ENCODE measurements at places on chromosomes 13 and 19.
A peak's percentile ranks its signal among the peaks of the same experiment; 100 is the strongest.

GRCh38 chr13:73835138-73835721 is 299.0 kb downstream of the KLF12 start:
- DNase-seq: no peak

- DNase-seq: no peak
Measured at GRCh38 chr13:103895835-103896531, 829.8 kb upstream of the SLC10A2 start.

DNA sequence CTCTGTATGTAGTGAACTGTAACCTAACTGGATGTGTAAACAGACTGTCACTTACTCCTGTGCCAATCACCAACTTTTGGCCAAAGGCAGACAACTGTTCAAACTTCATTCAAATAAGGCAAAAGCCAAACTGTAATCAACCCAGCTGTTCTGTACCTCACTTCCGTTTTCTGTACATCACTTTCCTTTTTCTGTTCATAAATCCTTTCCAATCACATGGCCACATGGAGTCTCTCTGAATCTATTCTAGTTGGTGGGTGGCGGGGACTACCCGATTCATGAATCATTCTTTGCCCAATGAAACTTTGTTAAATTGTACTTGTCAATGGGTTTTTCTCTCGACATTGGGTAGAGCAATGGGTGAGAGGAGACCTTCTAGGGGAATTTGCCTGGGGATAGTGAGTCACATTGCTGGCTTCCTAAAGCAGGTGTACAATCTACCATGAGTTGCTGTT is 178.3 kb upstream of the RFC3 start:
- no peak for DNase-seq

DNA sequence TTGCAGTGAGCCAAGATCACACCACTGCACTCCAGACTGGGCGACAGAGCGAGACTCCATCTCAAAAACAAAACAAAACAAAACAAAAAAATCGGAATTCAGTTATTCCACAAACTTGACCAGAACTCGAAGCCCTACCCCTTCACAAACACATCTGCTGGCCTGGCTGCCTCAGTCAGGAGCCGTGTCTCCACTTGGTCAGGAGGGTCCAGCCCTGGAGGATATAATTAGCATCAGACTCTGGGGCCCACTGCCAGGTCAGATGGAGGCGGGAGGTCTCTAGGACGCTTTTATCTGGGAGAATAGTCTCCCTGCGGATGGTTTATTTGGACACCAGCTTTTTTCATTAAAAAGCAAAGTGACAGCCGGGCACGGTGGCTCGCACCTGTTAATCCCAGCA is 8.0 kb downstream of the ELL start:
- DNase-seq: no peak

- no peak for DNase-seq
Measured at GRCh38 chr19:18738961-18739690, 52.0 kb downstream of the COMP start.

- DNase-seq: no peak
Measured at GRCh38 chr13:62356977-62357376, 941.3 kb upstream of the PCDH20 start.

DNA sequence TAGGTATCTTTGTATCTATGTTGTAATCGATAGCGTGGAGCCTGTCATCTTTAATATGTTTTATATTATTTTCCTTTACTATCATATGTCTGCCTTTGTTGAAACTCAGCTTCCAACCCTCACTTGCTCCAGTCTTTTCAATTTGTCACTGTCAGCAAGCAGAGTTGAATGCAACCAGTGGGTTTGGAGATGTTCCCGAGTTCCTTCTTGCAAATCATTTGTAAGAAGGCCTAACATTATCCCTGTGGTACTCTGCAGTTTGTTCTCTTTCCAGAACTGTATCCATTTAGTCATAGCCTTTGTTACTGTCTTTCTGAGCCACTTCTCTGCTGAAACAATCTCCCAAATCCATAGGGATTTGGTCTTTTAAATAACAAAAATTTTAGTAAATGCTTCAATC is 41.8 kb downstream of the RNASEH2B start:
- DNase-seq: no peak

DNA sequence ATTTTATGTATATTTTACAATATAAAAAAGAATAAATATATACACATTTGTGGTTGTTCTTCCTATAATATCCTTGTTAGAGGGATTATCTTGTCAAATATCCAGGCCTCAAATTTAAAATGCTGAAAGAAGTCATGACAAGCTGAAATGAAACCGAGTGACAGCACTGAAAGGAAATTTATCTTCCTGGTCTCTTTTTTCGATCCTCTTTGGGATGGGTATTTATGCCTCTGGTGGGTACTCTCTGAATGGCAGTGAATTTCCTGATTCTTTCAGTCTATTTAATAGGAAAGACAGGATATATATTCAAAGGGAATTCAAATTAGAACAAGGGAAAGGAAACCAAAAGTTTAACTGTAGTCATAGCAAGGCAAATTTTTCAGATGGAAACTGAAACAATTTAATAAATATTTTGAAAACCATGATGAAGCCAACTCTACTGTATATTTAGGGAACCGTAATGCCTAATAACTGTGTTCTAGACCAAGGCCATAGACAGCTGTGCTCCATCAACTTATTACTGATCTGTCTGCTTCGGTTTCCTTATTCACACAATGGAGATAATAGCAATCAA is 97.9 kb downstream of the DLEU7 start:
- no peak for DNase-seq

- DNase-seq: no peak
Measured at GRCh38 chr13:36341718-36342117, 4.5 kb downstream of the SPART start.

DNA sequence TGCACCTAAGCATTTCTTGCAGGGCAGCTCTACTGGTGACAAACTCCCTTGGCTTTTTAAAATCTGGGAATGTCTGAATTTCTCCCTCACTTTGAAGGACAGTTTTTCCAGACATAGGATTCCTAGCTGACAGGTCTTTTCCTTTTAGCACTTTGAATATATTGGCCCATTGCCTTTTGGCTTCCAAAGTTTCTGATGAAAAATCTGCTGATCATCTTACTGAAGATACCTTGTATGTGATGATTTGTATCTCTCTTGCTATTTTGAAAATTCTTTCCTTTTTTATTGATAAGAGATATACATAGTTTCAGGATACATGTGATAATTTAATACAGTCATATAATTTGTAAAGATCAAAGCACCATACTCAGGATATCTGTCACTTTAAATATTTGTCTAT is 211.1 kb downstream of the ZIC5 start:
- no peak for DNase-seq

DNA sequence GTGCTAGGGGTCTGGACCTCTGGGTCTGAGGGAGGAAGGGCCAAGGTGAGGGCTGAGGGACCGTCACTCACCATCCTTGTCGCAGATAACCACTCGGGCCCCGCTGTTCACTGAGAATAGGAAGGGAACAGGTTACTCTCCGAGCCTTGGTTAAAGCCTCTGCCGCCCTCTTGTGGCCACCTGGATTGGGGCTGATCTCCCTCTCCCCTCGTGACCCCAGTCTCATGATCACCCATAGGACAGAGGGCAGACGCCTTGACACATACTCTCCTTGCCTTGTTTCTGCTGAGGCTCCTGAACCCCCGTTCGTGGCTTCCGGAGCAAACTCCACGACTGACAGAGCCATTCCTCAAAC is 580 bp downstream of the HSD17B14 start:
- DNase-seq: peak; percentile 80

DNA sequence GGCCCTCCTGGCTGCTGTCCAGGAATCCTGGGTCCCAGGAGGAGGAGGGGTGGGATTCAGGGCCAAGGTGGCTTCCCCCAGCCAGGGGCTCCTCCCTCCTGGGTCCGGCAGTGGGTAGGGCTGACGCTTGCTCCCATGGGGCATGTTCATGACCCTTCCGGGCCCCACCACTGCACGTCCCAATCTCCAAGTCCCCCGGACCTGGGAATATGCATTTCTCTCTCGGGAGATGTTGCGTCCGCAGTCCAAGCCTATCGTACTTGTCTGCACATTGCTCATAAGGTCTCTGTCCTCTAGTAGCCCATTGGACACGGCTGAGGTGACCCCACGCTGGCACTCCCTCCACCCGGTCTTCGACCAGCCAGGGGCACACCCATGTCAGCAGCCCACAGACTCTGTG is 192.3 kb downstream of the TEX29 start:
- DNase-seq: no peak

GRCh38 chr13:33787051-33787591 is 30.8 kb upstream of the RFC3 start:
- DNase-seq: no peak

DNA sequence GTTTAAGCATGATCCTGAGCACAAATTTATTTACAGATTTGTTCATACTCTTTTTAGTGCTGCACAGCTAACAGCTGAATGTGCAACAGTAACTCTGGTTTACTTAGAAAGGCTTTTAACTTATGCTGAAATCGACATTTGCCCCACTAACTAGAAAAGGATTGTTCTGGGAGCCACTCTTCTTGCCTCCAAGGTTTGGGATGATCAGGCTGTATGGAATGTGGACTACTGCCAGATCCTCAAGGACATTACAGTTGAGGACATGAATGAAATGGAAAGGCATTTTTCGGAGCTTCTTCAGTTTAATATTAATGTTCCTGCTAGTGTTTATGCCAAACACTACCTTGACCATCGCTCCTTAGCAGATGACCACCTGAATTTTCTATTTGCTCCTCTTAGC is 16.0 kb downstream of the ZNF100 start:
- no peak for DNase-seq

GRCh38 chr19:35254341-35255297 is 5.8 kb downstream of the LSR start:
- DNase-seq: no peak

DNA sequence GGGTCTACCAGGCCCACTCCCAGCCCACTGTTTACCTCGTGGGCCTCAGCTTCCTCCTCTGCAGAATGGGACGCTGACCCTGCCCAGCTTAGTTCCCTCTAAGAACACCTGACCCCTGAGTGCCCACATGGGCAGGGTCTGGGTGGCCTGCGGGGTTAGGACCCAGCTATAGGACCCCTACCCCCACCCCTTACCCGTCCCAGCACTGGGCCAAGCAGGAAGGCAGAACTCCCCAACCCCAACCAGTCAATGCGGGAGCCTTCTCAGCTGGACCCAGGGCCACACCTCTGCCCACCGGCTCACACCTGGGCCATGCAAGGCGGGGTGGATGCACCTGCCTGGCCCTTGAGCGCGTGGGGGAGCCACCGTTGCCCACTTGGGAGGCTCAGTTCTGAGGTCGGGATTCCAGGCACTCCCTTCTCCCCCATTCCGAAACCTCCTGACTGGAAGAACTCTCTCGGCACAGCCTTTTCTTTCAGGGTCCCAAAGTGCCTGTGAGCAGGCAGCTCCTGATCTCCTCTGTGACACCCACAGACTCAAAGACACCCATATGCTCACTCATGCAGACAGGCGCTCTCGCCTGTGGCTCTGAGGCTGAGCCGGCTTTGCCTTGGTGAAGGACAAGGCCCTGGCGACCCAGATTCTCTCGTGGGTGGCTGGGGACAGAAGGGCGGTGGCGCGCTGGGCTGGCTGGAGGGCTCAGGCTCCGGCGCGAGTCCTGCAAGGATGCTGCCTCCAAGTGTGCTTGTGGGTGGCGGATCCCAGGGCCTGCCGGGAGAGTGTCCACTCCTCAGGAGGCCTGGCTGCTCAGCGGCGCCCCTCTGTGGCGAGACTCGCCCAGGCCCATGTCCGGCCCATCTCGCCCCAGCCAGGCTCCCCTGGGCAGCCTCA is 27.9 kb upstream of the PARP4 start:
- DNase-seq: no peak

- DNase-seq: no peak
Measured at GRCh38 chr13:95643936-95644598, 439 bp downstream of the DZIP1 start.

DNA sequence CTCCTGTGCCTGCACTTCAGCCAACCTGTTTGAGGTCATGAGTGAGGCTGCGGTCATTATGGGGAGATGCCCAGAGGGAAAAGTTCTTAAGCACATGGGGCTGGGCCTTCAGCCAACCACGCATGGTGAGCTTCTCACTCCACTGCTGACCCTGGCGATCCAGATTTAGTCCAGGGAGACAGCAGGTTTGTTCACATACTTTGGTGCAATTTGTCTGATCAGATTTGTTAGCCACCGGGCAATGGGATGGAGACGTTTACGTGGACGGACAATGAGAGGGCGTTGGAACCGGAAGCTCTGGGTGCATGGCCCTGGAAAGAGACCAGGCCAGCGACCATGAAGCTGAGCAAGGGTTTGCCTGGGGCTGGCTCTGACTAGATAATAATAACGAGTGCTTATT is 56.2 kb downstream of the RGCC start:
- no peak for DNase-seq

- DNase-seq: peak; percentile 60
Measured at GRCh38 chr19:44689290-44690130, 9.4 kb upstream of the CEACAM16 start.

- DNase-seq: no peak
Measured at GRCh38 chr19:46385636-46386035, 27.7 kb downstream of the CCDC8 start.

DNA sequence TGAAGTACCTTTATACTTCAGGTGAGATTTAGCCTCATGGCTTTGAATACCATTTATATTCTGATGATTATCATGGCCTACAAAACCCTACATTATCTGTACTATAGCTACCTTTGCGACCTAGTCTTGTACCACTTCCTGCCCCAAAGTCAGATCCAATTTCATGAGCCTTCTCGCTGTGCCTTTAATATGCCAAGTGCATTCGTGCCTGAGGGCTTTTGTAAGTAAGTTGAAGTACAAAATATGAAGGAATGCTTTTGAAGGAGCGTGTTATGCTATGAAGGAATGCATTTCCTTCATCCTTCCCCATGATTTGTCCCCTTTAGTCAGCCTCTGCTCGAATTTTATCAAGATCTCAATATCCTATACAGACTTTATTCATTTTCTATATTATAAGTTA is 9.2 kb upstream of the RASL11A start:
- no peak for DNase-seq

GRCh38 chr19:51660975-51661600 is 14.5 kb upstream of the SIGLEC14 start:
- DNase-seq: no peak

DNA sequence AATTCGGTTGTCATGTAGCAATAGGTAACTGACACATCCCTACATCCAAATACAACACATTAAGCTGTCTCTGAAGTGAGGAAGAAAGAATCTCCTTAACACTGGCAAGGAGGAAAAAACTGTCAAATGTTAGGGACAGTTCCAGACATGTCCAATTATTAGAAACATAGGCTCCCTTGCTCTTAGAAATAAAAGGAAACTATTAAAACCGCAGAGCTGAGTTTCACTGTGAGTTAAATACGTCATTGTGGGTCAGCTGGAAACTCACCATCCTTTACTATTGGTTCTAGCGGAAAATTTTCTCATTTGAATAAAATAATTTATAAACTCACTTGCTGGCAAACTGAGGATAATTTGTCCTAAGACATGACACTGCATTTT is 40.7 kb downstream of the STARD13 start:
- no peak for DNase-seq

- DNase-seq: peak; percentile 76
Measured at GRCh38 chr19:29671393-29672160, 6.3 kb downstream of the PLEKHF1 start.

GRCh38 chr13:75299246-75299645 is 182.7 kb downstream of the TBC1D4 start:
- DNase-seq: no peak

GRCh38 chr19:47296036-47296435 is 13.6 kb upstream of the C5AR1 start:
- DNase-seq: peak; percentile 60
